AG04450 (cell line): ENCODE measurements at places on chromosomes 7 and 10.
A peak's percentile ranks its signal among the peaks of the same experiment; 100 is the strongest.

DNA sequence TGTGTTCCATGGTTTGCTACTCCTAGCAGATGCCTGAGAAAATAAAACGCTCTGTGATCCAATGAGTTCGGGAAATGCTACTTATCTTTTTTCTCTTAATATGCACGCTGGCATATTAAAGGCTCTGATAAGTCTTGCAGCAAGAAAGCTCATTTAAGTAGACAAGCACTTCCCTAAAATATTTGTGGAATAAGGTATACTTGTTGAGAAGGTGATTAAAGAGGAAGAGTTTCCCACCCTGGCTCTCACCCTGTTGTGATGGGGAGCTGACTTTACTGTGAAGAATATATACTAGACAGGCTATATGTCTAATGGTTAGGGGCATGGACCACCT, 279.4 kb downstream of the RPS24 start:
- DNase-seq, result no peak

- DNase-seq, result no peak
These were observed 3.6 kb downstream of the VAX1 start for GRCh38 chr10:117134306-117135025.

DNA sequence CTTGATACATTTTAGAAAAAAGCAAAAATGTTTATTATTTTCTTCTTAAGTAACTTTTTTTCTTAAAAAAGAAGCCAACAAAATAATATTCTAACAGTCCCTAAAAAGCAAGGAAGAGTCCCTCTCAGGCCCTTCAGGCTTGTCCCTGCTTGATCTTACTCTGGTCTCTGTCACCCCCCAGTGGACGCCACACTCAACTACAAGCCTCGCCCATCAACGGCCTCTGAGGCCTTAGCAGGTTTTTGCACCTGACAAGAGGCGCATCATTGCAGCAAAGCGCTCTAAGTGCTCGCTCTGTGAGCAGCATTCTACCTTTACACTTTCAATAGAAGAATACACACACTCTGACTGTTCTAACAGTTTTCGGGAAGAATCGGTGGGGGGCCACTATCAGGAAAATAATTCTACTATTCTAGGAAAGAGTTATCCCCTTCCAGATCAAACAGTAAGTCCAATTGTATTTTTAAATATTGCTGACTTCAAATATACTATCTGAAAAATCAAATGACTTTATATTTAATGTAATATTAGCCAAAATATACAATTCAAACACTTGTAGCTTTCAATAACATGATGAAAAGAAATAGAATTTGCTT, 139.2 kb downstream of the USP6NL start:
- DNase-seq, result peak; percentile 6

GRCh38 chr7:73831834-73832651, 1.2 kb downstream of the CLDN4 start:
- no peak for DNase-seq

DNA sequence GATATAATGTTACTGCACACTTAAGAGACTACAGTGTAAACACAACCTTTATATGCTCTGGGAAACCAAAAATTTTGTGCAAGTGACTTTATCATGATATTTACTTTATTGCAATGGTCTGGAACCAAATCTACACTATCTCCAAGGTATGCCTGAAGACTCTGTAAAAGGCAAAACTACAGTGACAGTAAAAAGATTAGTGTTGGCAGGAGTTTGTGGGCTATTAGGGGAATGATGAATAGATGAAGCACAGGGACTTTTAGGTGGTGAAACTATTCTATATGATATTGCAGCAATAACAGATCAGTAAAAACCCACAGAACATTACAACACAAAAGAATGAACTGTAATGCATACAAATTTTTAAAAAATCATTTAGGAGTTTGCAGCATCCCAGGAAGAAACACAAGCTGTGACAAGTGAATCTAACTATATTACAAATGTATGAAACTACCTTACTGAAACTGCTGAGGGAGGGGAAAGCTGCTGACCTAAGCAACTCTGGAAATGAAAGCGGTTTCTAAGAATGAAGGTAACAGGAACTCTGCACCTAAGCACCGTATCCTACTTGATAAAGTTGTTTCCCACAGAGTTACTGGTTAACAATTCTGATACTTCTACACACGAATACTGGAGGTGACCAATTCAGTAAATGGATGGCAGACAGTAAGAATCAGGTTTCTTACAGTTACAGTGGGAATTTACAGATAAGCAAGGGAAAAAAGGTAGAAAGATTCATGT, 82.6 kb downstream of the ATE1 start:
- no peak for DNase-seq

GRCh38 chr10:44715136-44715535, 196.0 kb upstream of the TMEM72 start:
- DNase-seq, result peak; percentile 47

GRCh38 chr10:93065675-93066543, 5.3 kb downstream of the CYP26C1 start:
- DNase-seq, result no peak

- DNase-seq, result peak; percentile 49
These were observed 340.2 kb upstream of the CELF2 start for GRCh38 chr10:10677479-10677878.
